GM23338 (cell line): ENCODE measurements at places on chromosomes 1 and 21. TPM values are rescaled to one million over a fixed set of nuclear protein-coding genes. Genes with fewer than 3 reads are reported as not detected.

- DNase-seq, result peak; percentile 67
Measured at GRCh38 chr21:44800103-44800502, 1.5 kb downstream of the UBE2G2 start.

The RNF223 gene
- total RNA-seq, result not detected in 2 replicates

GRCh38 chr1:54487571-54488050 lies 60.4 kb upstream of the ACOT11 start:
- peak; percentile 59 for DNase-seq

GRCh38 chr21:41774467-41775148 lies 7.8 kb upstream of the RIPK4 start:
- no peak for DNase-seq

- no peak for DNase-seq
Measured at GRCh38 chr1:78006521-78006920, 1.8 kb downstream of the DNAJB4 start.

DNA sequence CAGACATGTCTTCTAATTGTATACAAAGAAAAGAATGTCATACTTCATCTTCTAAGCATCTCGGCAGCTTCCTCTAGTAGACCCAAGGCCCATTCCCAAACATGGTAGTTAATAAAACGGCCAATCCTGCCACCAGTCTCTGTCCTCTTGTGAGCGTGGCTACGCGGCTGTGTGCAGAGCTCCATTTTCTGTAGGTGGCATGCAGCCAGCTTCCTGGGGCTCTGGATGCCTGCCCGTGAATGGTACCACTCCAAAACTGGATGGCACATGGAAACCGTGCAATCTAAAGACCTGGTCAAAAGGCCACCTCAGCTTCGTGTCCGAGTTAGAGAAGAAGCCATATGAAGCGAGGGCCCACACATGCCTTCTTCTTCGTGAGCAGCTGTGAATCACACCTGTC lies 110.7 kb downstream of the SIPA1L2 start:
- DNase-seq, result no peak

- no peak for DNase-seq
Measured at GRCh38 chr1:92701147-92701546, 83.8 kb downstream of the EVI5 start.

DNA sequence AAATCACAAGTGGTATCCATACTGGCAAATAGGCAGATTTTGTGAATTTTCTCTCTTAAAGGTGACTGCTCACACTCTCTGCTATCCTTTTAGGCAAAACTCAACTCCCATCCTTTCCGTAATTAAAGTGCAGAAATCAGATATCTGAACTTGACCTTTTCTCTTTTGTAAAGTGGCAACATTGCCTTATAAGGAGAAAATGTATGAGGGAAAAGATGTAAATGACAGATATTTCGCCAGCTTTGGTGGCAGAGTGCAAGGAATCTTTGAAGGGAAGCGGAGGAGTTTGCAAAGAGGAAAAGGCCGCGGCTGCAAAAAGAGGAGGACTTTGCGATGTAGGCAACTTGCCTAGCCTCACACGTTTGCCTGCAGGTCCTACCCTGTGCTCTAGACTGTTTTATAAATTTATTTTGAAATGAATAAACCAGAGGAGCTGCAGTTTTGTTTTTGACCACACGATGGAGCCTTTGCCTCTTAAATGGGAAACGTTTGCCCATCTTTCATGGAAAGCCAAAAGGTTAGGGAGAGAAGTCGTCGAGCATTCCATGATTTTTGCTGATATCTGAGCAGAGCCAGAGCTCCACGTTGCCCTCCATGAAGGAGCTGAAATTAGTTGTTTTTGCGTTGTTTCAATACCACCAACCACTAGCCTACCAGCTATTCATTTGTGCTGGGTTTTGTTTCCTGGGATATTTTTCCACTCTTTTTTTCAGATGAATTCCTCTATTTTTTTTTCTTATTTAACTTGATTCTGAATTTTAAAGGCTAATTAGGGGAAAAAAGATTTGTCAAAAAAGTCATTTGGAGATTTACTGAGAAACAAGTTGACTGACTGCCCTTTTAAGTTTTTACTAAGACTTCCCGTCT lies 242.3 kb downstream of the LMX1A start:
- peak; percentile 92 for DNase-seq

The CELA3B gene
- total RNA-seq, result not detected in 2 replicates

The ADORA3 gene
- not detected in 2 replicates for total RNA-seq

DNA sequence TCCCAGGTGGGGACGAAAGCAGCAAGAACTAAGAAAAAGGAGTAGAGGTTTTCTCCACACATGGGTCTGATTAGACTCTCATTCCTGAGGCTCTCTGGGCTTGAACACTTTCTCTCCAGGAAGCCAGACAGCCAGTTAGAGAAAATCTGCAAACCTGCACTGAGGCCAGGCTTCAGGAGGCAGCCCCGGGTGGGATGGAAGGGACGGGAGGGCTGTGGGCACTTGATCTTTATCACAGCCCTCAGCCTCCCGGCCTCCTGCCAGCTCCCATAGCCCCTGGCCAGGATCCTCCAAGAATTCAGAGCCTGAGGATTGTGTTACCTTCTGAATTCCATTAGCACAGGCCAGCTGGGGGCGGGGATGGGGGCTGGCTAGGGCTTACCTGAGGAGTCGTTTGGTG lies 40.1 kb downstream of the SERTAD4 start:
- DNase-seq, result peak; percentile 82

DNA sequence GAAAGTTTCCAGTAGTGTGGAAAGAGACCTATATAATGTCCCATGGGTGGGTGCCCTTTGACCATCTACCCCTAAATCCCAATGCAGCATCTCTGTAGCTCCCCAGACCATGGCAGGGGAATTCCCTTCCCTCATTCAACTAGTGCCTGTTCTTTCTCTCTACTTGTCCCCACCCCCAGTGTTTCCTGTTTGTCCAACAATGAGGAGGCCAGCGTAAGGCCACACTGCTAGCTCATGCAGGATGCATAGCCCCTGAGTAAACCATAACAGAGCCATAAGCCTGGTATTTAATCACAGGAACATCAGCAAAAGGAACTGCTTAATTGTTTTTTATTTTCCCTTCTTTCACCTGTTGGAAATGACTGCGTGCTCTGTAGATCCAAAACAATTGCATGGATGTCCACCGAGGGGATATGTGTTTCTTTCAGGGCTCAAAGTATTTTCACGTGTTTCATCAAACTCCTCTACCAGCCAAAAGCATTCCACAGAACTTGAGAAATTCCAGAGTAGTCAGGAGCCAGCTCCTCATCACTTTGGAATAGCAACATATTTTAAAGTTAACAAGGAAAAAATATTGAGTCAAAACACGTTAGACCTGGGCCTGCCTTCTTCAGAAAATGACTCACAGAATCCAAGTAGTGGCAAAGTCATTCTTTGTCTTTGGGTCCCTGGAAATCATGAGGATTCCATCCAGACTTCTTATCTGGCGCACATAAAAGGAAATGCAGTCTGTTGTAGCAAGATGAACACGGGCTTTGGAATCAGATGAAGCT lies 162.5 kb upstream of the SGIP1 start:
- no peak for DNase-seq

- no peak for DNase-seq
Measured at GRCh38 chr1:175408986-175409385, 216.4 kb upstream of the KIAA0040 start.

GRCh38 chr1:233097959-233098580 lies 147.7 kb downstream of the NTPCR start:
- DNase-seq, result no peak

DNA sequence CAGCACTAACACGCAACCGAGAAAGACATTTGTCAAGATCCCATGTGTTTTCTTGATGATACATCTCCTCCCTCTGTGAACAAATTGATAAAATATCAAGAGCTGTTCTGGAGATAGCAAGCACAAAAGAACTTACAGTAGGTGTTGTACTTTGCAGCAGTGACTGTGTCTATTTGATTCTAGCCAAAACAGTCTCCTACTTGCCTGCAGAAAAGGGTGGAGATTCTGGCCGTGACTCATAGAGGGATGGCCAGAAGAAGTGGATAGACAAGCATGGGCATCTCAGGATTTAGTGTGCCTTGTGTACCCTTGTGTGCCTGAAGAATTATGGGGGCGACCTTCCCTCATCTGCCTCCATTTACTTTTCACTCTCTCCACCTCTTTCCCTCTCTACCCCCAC lies 458.4 kb upstream of the LRRC7 start:
- DNase-seq, result no peak

DNA sequence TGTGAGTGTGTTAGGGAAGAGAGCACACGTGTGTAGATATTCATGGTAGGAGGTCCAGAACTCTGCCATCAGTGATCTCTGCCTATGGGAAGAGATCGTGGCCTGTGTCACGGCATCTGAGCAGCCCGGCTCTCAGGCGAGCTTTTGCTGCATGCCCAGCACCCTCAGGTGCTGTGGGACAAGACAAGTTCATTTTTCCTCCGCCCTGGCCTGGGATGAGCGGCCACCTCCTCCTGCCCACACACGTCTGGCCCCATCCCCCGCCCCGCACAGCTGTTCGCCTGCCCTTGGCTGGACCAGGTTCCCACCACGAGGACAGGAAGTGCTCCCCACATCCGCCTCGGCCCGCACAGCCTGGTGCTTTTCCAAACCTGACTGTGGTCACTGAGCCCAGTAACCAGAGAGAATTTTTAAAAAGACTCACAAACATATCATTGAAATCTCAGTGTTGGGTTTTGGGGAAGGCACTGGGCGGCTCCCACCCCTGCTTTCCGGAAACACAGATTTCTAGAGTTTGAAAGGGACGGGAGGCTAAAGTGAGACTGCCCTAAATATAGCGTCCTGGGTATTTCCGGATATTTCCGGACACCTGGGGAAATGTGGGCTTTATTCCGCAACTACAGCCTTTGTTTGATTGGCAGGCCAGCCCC lies 18.0 kb downstream of the BMP8A start:
- DNase-seq, result peak; percentile 28

The CD1D gene
- 1.3 and 2.7 TPM in 2 replicates for total RNA-seq

DNA sequence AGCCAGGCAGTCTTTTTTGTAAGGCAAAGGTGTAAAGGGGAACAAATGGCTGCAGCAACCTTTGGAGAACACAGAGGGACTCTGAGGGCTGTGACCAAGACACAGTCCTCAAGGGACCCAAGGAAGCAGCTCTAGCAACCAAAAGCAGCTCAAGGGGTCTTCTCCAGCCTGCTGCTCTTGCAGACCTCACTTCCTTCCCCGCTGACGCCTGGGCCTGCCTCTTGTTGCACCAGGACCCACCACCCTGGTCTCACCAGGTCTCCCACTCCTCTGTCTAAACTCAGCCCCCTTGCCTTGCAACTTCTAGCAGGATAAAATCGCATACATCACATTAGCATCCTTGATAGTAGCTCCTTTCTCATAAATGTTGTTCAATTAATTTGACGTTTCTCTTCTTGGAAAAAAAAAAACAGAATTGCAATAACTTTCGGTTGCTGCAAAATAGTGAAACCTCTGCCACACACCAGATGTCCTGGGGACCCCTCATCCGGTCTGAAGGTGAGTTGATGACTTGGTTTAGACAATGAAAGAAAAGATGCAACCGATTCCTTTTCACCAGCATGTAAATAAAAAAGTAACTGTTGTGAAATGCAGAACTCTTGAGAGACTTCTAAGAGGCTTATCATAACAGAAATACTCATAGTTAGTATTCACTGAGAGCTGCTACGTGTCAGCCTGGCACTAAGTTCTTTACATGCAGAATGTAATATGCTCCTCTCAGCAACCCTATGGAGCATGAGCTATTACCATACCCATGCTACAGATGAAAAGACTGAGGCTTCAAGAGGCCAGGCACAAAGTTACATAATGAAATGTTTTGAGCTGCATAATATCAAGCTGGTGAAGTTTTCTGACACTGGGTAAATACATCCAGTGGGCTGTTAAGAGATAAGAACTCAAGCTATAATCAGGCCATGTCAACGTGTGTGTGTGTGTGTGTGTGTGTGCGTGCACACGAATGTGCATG lies 58.5 kb downstream of the UMODL1 start:
- no peak for DNase-seq

- DNase-seq, result no peak
Measured at GRCh38 chr1:160103658-160104408, 5.4 kb upstream of the IGSF8 start.

GRCh38 chr1:11331036-11331944 lies 58.3 kb downstream of the UBIAD1 start:
- DNase-seq, result no peak

DNA sequence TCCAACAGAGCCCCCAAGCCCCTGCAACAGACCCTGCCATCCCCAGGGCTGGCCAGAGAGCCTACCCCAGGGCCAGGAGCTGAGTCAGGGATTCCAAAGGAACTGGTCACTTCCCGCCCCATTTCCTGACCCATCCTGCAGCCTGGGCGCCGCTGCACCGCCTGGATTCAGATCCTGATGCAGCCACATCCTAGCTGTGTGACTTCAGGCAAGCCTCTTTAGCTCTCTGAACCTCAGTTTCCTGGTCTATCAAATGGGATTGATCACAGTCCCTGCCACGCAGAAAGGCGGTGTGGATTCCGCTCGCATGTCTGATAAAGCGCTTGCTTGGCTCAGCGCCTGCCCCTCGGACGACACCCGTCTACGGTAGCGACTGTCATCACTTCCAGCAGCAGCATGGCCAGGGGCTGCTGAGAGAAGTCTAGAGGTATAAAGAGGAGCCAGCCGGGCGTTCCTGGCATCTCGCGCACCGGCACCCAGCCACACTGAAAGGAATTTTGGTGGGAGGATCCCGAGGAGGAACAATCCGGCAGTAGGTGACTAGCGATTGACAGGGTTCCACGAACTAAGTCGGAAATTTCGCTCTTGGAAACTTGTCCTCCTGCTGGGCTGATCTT lies 10.1 kb downstream of the EPHA2 start:
- DNase-seq, result peak; percentile 86

The CELA2B gene
- total RNA-seq, result not detected in 2 replicates

GRCh38 chr1:71650119-71650518 lies 569.3 kb upstream of the ZRANB2 start:
- DNase-seq, result no peak

- DNase-seq, result no peak
Measured at GRCh38 chr1:220330265-220330664, 58.0 kb upstream of the RAB3GAP2 start.

DNA sequence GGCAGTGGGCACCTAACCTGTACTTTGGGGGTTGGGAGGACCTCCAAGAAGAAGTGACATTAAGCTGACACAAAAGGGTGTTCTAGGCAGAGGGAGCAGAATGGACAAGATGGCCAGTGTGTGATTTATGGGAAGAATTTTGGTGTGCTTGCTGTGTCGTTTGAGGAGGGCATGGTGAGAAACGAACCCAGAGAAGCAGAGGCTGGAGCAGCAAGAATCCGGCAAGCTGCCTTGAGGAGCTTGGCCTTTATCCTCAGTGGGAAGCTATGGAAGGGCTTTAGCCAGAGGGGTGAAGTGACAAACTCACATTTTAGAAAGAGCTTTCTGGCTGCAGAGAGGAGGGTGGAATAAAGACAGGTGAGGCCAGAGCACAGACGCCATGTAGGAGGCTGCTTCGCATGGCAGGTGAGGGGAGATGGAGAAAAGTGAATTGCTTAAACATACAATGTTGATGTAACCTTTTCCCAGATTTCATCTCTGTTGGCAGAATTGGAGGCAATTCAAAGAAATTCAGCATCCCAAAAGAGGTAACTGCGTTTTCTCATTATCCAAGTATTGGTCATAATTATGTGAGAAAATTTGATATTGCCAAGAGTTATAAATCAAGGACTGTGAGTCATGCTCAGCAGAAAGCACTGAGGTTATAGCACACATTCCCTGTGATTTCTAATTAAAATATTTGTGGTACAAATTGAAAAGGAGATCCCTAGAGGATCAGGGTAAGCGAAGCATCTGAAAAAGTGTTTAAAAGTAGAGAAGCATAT lies 26.5 kb downstream of the TRIM45 start:
- no peak for DNase-seq
